ENCODE measurements at places on chromosomes 3 and 15. TPM values are rescaled to one million over a fixed set of nuclear protein-coding genes. Genes with fewer than 3 reads are reported as not detected.

DNA sequence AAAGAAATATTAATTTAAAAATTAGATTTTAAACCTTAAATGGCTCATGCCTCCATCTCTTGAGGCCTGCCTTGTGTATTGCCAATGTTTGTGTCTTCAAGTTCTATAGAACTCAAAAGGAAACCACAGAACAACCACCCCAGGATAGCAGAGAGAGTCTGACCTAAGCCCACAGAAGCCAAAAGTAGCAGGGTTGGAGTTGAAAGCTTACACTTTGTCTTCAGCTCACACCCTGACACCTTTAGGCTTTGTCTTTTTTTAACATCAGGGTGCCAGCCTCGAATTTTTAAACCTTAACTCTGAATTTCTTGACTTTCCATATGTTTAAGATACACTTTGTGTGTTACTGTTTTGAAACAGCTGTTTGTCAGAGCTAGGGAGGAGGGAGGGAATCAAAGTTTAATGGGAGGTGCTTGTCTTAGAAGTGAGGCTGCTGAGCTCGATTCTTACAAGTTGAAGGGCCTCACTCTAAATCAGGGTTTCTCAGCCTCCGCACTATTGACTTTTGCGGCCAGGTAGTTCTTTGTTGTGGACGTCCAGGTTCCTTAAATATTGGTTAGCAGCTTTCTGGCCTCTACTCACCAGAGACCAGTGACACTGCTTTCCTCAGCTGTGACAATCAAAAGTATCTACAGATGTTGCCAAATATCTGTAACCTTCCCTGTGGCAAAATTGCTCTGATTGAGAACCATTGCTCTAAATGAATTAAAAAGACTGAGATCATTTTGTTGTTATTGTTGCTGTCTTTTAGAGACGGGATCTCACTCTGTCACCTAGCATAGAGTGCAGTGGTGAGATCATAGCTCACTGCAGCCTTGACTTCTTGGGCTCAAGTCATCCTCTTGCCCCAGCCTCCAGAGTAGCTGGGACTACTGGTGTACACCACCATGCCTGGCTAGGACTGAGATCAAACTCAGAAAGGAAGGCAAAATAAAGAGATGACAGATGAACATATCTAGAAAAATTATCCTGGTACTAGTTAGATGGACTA lies 139.2 kb upstream of the EOMES start:
- peak; percentile 39 for DNase-seq

DNA sequence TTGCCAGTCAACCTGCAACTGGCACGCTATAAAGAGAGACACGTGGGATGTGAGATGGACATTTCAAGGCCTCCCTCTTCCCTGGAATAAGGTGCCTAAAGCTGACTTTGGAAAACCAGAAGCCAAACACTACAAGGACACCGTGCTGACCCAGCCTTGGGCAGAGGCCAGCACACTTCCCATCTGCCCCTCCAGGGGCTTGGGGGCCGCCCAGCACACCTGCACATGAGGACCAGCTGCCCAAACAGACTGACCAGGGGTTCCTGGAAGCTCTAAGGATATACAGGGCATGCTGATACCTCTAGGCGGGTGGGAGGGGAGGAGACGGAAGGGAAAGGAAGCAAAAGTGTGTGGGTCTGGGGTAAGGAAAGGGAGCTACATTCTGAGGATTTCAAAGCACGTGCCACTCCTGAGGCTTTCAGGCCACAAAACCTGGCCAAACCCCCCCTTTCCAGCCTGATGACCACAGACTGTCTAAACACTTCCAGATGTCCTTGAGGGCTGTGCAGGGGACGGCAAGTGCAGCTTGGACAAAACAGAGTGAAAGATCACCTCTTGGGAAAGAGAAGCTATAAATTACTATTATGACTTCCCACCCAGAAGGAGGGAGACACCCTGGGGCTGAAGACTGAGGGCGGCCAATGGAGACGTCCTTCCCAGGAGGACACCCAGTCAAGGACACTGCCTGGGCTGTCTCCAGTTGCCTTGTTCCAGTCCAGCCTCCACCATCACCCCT lies 57.9 kb downstream of the ADCY5 start:
- DNase-seq = no peak

GRCh38 chr3:150970665-150971324 lies 1.7 kb downstream of the CLRN1 start:
- DNase-seq = no peak

Gene BCHE
- not detected for total RNA-seq

Gene MKRN2OS
- not detected for total RNA-seq

Measured in activated CD8-positive, alpha-beta T cell treated with anti-CD3 and anti-CD28 coated beads for 36 hours (primary cell).